CD4-positive, alpha-beta T cell (primary cell): ENCODE measurements at places on chromosomes 6 and 20.
A peak's percentile ranks its signal among the peaks of the same experiment; 100 is the strongest.

DNA sequence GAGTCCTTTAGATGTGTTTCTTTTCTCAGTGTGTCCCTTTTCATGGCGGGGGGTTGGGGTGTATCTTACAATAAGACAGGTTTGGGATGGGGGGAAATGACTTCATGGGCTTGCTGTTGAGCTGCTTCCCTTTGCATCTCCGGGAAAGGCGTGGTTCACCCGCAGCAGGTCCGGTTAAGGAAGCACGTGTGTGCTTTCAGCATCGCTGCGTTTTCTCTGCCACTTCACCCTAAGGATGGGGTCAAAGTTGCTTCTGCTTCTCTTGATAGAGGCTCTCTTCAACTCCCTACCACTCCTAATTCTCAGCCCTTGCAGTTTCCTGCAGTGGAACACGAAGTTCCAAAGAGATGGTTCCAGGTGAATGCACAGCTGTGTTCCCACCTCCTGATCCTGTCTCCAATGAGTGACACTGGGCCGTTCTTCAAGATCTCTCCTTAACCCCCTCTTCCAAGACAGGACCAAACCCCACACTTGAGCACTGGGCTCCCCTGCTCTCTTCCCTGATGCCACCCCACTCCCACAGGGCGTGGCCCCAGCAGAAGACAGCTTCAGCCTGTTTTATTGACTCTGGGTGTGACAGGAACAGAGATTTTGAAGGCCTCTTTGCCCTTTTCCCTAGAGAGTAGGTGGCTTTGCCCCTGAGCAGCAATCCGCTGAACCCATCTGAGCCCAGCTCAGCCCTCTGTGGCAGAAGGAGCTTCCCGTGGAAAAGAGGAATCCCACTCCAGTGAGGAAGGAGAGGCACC, 85.2 kb downstream of the PLEKHG1 start:
- DNase-seq: no peak

GRCh38 chr6:12582421-12583110, 134.0 kb upstream of the PHACTR1 start:
- DNase-seq: no peak

GRCh38 chr20:33688938-33689424, 2.8 kb upstream of the E2F1 start:
- no peak for DNase-seq

GRCh38 chr6:15829156-15829555, 166.3 kb upstream of the DTNBP1 start:
- DNase-seq: no peak

- no peak for DNase-seq
Measured at GRCh38 chr6:111070105-111071005, 16.9 kb upstream of the SLC16A10 start.

GRCh38 chr20:17680836-17681725, 961 bp downstream of the RRBP1 start:
- peak; percentile 61 for DNase-seq

GRCh38 chr6:17785094-17785787, 78.5 kb upstream of the NUP153 start:
- no peak for DNase-seq

GRCh38 chr6:170405311-170405975, 98.9 kb downstream of the FAM120B start:
- DNase-seq: no peak

GRCh38 chr6:87396595-87397392, 11.0 kb upstream of the CFAP206 start:
- no peak for DNase-seq

DNA sequence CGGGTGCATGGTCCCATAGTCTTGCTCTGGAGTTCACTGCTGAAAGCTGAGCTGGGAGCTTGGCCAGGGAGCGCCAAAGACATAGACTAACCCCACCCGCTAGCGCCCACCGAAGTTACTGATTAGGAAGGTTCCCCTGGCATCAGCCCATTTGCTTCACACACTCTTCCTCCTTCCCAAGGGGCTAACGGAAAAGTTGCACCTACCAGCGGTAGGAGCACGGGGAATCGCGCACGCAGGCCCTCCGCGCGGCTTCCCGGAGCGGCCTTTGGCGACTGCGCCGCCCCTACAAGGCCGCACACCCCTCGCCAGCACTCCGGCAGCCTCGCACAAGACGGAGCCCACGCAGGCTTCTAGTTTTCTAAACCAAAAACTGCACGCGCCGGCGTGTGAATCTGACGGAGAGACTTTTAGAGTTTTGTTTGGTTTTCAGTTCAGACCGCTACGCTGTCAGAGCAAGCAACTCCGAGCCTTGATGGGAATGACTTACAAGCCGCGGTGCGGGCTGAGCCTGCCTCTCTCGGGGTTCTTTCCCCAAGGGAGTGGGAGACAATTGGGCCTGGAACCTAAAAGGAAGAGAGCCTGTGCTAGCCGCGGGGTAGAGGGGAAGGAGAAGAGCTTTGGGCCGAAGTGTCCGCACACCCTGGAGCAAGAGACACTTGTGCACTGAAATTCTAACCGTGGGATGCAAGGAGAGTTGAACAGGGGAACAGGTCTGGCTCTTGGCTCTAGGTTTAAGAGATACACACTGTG, 891 bp upstream of the POU3F2 start:
- peak; percentile 21 for DNase-seq

- no peak for DNase-seq
Measured at GRCh38 chr20:61759286-61760065, 306.2 kb downstream of the TAF4 start.

GRCh38 chr6:3162565-3163247, 5.4 kb upstream of the TUBB2A start:
- peak; percentile 59 for DNase-seq

- DNase-seq: no peak
Measured at GRCh38 chr20:35238735-35239134, 12.2 kb downstream of the MMP24 start.

GRCh38 chr6:146402476-146402875, 141.2 kb upstream of the RAB32 start:
- DNase-seq: no peak

GRCh38 chr6:27133281-27134227, 113.9 kb upstream of the PRSS16 start:
- peak; percentile 61 for DNase-seq

GRCh38 chr6:21198032-21198640, 395.4 kb upstream of the SOX4 start:
- no peak for DNase-seq

- peak; percentile 16 for DNase-seq
Measured at GRCh38 chr6:124962639-124963415, 590 bp downstream of the RNF217 start.

GRCh38 chr6:13916230-13916944, 8.4 kb upstream of the RNF182 start:
- no peak for DNase-seq

DNA sequence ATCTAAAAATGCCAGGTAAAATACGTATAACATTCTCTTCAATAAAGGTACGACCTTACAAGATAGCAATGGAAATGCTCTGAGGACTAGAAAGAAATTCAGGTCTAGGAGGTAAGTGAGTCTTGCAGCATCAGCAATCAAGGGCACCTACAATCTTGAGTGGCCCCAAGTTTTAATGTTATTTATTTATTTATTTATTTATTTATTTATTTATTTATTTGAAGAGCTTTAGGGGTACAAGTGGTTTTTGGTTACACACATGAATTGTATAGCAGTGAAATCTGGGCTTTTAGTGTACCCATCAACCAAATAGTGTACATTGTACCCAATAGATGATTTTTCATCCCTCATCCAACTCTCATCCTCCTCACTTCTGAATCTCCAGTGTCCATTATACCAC, 574.0 kb upstream of the POU3F2 start:
- no peak for DNase-seq

GRCh38 chr6:28161410-28162079, 19.9 kb downstream of the ZKSCAN8 start:
- DNase-seq: peak; percentile 73

- no peak for DNase-seq
Measured at GRCh38 chr6:126054258-126054702, 67.9 kb downstream of the TRMT11 start.

DNA sequence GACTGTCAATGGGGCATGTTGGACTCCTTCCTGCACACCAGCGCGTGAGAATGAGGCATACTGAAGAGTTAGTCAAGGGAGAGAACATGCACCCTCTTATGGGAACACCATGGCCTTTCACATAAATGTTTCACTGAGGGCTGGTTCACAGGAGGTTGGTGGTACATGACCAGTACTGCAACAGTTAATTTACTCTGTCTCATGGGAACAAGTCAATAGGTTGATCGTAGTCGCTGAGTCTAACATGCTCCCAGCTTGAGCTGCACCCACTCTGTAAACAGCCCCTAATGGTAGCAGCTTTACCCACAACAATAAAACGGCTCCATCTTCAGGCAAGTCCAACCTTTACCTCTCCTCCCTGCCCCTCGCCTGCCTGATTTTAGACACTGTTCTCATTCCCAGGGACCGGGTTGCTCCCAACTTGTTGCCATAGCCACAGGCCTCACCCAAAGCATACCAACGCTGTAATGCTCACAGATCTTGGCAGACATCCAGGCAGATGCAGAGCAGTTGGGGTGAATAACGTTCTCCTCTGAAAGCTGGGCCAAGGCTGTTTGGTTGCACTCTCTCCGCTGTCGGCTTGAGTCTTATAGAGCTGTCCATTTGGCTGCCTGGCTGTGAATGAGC, 111.3 kb downstream of the LY86 start:
- no peak for DNase-seq

DNA sequence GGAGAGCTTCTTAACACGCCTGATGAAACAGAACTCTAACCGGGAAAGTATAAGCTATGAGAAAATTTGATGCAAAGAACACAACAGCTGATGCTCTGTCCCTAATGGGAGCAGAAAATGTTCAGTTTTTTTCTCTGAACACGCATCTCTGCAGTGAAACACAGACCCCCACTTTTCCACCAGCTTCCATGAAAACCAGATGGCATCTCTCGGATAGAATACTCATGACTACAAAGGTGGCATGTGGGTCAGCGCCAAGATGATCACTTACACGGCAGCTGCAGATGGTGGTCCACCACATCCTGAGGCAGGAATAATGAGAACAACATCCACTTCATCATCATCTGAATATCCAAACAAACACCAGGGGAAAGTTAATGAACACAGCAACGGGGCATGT, 85.2 kb upstream of the CNR1 start:
- no peak for DNase-seq

DNA sequence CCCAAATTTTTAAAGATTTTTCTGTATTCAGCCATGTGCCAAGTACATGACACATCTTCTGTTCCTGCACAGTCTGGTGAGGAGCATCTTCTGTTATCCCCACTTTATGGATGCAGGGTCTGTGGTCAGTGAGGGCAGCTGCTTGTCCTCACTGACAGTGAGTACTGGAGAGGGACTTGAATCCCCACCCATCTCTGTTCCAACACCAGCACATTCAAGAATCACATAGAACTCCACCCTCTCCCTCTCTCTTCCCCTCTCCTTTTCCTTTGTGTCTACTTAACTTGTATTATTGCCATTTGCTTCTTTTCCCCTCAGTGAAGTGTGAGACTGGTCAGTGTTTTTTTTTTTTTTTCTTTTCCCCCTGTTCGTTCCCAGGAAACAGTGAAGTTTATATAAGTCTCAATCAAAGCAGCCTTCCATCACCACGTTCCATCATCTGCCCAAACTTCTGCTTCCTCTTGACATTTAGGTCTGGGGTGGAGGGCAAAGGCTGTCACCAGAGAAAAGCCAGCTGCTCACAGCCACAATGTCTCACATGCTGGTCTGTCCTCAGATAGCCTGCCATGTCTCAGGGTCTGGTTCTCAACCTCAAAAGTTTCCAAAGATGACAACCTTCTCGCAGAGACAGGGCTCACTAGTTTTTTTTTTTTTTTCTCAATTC, 110.0 kb upstream of the SSTR4 start:
- no peak for DNase-seq

DNA sequence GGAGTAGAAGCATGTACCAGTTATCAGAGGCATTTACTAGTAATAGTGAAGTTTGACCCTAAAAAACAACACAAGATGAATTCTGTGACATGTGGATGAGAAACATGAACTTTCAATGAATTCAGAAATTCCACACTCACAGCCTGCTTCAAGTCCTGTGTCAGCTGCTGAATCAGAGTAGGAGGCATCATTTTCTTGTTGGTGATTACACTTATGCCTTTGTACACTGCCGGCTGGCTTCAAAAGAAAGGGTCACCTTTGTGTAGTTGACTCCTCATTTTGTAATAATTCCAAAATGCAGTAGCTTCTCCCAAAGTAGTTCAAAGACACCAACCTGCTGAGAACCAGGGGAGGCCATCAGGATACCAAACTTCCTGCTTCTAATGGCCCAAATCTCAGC, 165.5 kb downstream of the BACH2 start:
- DNase-seq: no peak

DNA sequence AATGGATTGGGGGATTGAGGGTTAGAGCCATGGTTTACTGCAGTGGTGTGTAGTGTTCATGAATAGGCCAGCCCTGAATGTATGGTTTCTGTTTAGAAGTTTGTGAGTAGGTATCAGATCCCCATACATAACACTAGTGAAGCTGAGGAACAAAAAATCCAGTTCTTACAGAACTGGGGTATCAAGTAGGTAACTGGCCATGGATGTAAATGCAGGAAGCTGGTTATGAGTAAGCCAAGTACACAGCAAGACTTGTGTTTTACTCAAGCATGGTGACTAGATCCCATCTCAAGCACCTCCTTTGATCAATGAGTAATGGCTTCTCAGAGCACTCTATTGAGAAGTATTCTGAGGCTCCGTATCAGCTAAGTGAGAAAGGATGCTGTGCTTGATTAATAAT, 613.7 kb upstream of the FLRT3 start:
- DNase-seq: no peak

GRCh38 chr6:139013185-139013800, 15.3 kb upstream of the ABRACL start:
- DNase-seq: no peak

DNA sequence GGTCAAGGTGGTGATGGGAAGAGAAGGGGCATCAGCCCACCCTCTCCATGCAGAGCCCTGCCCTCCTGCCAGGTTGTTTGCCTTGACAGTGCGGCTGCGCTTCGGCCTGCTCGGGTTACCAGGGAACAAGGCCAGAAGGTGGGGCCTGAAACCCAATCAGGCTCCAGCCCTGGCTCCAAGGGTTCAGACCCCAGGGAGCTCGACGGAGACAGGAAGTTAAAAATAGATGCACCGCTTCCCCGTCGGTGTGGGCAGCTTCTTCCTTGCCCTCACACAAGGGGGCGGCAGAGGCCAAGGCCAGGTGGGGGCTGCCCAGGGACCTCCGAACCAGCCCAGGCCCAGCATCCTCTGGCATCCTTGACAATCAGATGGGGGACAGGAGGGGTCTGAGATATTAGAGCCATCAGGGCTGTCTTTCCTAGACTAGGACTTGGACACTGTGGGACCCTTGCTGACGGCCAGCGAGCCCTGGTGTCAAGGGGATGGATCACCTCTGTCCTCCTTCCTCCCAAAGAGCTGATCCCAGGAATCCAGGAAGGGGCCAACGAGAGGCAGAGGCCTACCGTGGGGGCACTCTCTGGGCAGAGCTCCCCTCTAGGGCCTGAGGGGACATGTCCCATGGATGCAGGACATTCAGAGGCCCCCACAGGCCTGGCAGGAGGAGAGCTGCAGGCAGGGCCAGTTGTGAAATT, 65.2 kb downstream of the RIPOR3 start:
- no peak for DNase-seq
